ENCODE measurements at places on chromosomes 12 and 14. TPM values are rescaled to one million over a fixed set of nuclear protein-coding genes. Genes with fewer than 3 reads are reported as not detected.

DNA sequence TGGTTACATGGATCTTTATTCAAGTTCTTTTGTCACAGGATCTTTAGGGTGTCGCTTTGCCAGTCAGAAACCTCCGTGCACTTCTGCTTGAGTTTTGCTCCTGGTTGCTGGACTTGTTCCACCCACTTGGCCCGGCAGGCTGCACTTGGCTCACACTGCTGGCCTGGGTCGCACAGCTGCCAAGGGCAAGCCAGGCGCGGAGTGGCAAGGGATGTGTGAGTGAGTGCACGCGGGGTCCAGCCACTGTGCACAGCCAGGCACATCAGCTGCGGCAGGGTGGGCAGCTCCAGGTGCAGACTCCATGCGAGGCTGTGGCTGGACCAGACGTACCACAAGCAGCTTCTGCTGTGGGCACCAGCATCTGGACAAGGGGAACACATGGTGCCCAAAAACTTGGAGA is 76.6 kb downstream of the DERA start:
- DNase-seq = no peak

DNA sequence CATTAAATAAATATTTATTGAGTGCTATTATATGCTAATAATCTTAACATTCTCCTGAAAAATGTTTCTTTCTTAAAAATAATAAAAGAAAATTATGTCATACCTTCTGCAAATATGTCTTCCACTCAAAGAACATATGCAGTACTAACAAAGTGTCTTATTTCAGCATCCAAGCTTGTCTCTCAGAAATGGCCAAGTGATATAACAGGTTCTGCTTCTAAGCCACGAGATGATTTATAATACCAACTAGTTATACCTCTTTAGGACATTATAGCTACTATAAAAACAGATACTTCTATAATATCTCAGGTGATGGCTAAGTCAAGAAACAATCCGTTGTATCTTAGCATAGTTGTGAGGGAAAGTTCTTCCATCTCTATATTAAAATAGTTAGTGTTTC is 128.1 kb upstream of the ARID2 start:
- DNase-seq = no peak

DNA sequence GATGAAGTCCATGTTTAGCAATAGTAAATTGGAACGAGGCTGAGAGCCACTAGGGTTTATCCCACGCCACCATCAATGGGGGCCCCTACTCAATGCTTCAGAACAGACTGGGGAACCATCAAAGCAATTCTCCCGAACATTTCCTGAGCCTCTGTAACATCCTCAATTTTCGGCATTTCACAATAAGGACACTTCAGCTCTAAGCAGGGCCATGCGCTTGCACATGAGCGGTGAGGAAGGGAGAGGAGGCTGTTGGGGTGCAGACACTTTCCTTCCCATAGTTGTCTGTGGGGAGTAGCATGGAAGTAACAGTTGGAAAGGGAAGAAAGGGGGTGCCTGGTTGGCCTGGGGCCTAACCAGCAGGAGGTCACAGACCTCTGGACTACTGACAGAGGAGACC is 129.9 kb upstream of the PRMT8 start:
- no peak for DNase-seq

DNA sequence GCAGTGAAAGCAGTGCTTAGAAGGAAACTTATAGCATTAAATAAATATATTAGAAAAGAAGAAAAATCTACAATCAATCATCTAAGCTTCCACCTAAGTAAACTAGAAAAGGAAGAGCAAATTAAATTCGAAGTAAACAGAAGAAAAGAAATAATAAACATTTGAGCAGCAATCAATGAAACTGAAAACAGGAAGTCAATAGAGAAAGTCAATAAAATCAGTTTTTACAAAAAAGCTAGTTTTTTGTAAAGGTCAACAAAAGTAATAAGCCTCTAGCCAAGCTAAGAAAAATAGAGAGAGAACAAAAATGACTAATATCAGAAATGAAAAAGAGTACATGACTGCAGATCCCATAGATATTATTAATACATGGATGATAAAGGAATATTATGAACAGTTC is 34.2 kb upstream of the KTN1 start:
- no peak for DNase-seq

The KLRC2 gene
- not detected for total RNA-seq

- no peak for DNase-seq
Observed at GRCh38 chr12:39872425-39872824, 233.5 kb downstream of the SLC2A13 start.

DNA sequence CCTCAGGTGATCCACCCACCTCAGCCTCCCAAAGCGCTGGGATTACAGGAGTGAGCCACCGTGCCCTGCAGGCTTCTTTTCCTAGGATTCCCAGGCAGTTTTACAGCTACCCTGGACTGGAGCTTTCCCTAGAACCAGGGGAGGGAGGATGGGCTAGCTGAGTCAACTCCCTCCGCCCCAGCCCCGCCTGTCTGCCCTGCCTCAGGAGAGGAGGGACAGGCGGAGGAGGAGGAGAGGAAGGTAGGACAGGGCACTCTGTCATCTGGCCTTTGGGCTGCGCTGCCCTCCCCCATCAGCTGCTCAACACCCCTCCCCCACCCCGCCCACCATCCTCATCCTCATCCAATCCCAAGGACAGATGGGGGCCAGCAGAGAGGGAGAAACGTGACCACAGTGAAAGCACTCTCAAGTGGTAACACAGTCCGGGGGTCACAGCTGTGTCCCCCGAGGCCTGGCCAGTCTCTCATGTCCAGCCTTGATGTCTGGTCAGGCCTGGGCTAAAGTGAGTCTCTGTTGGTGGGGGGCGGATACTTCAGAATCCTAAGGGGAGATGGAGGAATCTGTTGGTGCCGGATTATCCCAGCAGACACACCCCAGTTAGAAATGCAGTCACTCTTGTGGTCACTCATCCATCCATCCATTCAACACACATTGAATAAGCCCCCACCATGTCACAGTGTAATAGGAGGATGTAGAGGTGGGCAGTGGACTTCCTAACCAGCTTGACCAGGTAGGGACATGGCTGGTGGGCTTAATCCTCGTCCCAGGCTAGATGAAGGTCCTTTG is 12.3 kb downstream of the FIGNL2 start:
- no peak for DNase-seq

- no peak for DNase-seq
Observed at GRCh38 chr12:118065380-118065779, 4.4 kb upstream of the WSB2 start.

DNA sequence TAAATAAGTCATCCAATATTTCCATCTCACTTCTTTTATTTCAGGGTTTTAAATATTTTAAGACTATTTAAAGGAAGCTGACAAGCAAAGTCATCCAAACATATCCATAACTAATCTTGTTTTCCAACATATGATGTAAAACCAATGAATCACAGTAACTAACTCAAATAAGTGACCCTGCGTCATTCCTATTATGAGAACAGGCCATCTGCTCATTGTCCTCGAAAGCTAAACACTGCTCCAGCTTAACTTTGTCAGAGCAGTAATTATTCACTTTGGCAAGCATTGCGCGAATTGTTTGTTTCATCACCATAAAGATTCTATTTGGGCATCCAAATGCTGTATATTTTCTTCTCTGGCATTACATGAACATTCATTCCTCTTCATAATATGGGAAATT is 99.1 kb downstream of the CAPZA3 start:
- DNase-seq = peak; percentile 87

DNA sequence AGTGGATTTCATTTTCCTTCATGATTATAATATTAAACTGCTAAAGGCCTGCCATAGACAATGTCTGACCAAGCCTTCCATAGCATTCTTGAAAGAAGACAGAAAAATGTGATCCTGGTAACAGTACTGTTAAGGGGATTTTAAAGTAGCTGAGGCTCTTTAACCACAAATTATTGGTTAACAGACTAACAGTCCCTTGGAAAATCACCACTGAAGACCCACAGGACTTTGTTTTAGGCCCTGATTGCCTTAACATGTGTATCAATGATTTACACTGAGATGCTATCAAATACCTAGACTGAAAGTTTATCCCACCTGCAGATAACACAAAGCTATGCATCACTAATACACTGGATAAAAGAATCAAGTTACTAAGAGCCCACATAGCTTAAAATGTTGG is 6.0 kb downstream of the KRT79 start:
- no peak for DNase-seq

DNA sequence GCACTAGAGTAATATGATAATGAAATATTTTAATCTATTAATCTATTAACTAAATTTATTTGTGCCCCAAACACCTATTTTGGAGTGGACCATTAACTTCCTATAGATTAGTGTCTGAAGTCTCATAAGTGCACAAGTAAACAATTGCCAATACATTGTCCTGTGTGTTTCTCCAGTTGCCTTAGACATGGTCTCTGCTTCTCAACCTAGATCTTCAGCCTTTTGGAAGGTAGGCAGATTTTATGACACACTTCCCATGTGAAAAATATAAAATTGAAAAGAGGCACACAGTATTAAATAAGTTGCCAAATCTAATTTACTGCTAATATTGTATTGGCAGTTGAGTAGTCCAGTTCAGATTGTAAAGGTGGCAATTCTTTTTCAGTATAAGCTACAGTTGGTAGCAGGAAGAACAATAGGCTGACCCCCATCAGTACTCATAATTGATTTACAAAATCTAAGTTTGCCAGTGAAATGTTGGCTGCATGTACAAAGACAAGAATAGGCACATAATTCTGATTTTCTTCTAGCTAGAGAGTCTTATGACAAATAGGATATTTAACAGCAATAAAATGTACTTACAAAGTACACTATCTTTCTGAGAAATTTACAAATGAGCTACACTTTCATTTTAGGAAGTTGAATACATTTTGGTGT is 10.8 kb downstream of the A2M start:
- no peak for DNase-seq

DNA sequence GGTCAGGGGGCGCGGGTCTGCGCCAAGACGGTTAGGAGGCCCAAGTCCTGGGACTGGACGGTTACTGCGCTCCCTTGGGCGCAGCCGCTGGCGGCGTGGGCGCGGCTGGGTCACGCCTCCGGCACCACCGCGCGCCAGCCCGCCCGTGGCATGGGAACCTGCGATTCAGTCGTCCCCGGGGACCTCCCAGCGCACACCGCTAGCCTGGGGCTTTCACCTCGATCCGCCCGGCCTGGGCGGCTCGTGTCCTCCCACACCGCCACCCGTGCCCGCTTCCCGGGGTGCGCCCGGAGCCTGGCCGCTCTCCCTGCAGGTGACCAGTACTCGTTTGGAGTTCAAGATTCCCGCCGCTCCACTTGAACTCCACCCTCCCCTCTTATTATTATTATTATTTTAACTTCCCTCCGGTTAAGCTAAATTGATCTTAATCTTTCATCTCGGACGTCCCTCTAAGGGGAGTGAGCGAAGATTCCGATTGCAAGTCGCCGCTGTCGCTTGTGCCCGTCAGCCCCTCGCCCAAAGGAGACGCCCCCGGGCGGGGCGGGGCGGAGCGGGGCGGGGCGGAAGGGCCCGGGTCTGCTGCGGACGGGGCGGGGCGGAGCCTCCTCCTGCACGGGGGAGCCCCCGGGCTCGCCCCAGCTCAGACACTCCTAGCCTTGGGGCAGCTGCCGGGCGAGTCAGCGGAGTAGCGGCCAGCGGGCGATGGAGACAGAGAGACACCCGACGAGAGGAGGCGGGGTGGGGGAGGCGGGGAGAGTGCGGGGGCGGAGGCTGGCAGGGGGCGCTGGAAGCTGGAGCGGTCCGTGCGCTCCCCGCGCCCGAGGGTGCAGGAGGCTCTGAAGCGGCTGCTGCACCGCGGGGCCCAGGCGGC is at the start of gene KCNMB4:
TSS of gene KCNMB4 (plus strand) at position 643 of the 871 bp plus-strand sequence. CDS start 445 bp downstream, outside the sequence.
- peak; percentile 28 for DNase-seq

- DNase-seq = no peak
Observed at GRCh38 chr12:89523843-89524540, 604 bp downstream of the GALNT4 start.

The DHH gene
- total RNA-seq = not detected

The SLC16A7 gene
- 31.2 TPM for total RNA-seq

DNA sequence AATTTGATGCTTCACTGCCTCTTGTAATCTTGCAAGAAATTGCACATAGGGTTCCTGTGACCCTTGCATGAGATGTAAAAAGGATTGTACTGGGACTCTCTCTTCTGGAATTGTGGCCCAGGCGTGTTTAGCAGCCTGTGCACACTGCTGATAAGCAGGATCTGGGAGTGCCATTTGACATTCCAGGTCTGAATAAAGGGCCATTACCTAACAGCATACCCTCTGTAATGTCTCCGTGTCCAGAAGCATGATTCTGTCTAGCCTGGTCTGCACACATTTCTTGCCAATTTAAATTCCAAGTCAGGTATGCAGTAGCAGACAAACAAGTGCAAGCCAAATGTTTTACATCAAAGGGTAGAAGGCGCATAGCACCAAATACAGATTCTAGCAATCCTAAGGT is 18.1 kb upstream of the MAPKAPK5 start:
- DNase-seq = no peak

GRCh38 chr14:96162741-96163140 is 41.9 kb upstream of the BDKRB2 start:
- DNase-seq = no peak

DNA sequence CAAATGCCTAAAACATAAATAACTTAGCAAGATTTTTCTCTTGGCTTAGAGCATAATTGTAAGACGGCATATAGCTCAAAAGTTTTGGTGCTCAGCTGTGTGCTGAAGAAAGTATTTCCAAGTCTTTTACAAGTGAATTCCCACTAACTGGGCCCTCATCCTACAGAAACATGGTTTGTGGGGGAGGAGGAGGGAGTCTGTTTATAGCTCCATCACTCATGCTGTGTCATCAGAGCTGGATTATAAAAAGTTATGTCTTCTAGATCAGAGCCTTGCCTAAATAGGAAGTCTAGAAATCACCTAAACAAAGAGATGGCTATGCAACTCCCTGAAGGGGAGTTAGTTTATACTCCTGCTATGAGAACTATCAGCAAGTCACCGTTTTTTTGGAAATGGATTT is 65.9 kb upstream of the OTOGL start:
- peak; percentile 69 for DNase-seq

All from fibroblast of villous mesenchyme (primary cell).